Regular cardiac myocyte (primary cell): ENCODE measurements at places on chromosomes 6 and 20. TPM values are rescaled to one million over a fixed set of nuclear protein-coding genes. Genes with fewer than 3 reads are reported as not detected.

The NRSN1 gene
- total RNA-seq, result not detected in 2 replicates

The GZF1 gene
- total RNA-seq, result 13.2 and 27.6 TPM in 2 replicates

The RNF5 gene
- total RNA-seq, result 35.5 and 41.0 TPM in 2 replicates

The TAF8 gene
- 10.1 and 11.9 TPM in 2 replicates for total RNA-seq

The ADGRB3 gene
- under 0.01 TPM in 1 of 2 replicates, not detected in the other for total RNA-seq

The ADAM33 gene
- total RNA-seq, result 1.2 and 1.7 TPM in 2 replicates

The DACT2 gene
- total RNA-seq, result 2.7 and 10.4 TPM in 2 replicates

The MOG gene
- not detected in 2 replicates for total RNA-seq

The DDX27 gene
- 29.9 and 49.7 TPM in 2 replicates for total RNA-seq

The SLC4A11 gene
- total RNA-seq, result 0.38 and 0.85 TPM in 2 replicates

The ECI2 gene
- total RNA-seq, result 89.4 and 143 TPM in 2 replicates
